AG10803 (cell line): ENCODE measurements at places on chromosomes 16 and 17.
A peak's percentile ranks its signal among the peaks of the same experiment; 100 is the strongest.

DNA sequence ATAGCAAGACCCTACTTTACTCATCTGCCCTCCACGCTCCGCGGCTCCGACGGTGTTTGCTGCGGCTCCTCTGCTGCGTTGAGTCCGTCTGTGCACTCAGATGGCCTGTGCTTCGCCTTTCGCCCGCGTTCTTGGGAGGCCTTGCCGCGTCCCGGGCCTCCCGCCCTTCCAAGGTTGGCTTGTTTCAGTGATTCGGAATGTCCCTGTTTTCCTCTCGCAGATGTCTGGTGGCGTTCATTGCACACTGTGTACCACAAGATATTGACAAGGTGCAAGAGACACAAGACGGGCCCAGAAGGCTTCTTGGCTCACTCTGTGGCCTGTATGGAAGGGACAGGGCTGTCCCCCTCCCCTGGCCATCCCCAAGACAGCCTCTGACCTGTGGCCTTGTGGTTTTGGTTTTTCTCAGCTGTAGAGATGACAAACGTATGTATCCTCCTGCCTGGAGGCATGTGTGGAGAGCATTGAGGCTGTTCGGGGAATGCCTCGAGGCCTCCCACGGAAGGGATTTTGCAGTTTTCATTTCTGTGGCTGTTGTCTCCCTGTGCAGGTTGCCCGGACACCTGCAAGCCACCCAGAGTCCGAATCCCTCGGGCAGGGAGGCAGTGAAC lies 15.4 kb downstream of the MGRN1 start:
- DNase-seq: no peak

GRCh38 chr17:74239172-74239571 lies 25.8 kb downstream of the TTYH2 start:
- no peak for DNase-seq

DNA sequence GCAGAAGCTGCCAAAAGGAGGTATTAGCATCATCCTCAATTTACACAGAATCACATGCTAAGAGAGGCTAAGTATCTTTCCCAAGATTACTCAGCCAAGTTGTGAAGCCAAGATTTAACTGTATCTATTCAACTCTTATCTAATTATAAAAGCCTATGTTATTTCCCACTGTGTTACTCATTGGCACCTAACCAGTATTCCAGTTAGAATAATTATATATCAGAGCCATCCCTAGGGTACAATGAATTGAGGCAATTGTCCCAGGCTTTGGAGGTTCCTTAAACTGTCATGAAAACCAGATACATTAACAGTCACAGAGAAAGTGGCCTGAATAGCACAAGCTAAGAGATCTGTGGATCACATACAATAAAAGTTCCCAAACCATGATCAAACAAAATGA lies 10.9 kb upstream of the AMFR start:
- DNase-seq: no peak

DNA sequence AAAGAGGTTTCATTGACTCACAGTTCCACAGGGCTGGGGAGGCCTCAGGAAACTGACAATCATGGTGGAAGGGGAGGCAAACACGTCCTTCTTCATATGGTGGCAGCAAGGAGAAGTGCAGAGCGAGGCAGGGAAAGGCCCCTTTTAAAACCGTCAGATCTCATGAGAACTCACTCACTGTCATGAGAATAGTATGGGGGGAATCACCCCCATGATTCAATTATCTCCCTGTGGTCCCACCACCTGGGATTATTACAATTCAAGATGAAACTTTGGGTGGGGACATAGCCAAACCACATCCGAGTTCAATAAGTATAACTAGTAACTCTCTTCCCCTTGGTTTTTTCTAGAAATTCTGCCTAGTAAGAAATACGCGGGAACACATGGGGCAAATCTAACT lies 94.9 kb downstream of the AXIN2 start:
- no peak for DNase-seq

DNA sequence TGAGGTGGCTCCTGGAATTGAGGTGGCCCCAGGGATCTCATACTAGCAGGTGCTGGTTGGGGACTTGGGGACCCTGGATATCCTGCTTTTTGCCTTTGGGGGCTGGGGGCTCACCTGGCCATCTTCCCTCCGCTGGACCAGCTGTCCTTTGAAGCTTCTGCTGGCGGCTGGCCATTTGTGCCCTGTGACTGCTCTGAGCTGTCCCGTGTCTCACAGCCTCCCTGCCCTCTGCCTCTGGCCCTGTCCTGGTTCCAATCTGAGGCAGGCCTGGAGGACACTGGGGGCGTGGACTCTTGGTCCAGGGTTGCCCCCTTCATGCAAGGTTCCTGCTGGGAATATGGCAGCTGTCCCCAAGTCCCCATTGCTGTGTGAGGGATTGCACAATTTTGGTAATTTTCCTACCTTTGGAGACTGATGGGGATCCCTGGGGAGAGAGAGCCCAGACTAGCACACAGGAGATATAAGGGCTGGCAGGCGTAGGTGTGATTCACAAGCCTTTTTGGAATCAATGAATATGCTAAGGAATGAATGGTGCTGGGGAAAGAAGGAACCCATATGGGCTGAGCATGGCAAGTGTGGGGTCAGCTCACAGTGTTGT lies 19.2 kb downstream of the ADCY7 start:
- DNase-seq: no peak

GRCh38 chr17:68783861-68784260 lies 171.3 kb downstream of the ABCA8 start:
- DNase-seq: no peak

- peak; percentile 47 for DNase-seq
Measured at GRCh38 chr16:50282010-50282538, 15.7 kb downstream of the ADCY7 start.

- no peak for DNase-seq
Measured at GRCh38 chr17:76822184-76822778, 45.9 kb upstream of the MGAT5B start.

DNA sequence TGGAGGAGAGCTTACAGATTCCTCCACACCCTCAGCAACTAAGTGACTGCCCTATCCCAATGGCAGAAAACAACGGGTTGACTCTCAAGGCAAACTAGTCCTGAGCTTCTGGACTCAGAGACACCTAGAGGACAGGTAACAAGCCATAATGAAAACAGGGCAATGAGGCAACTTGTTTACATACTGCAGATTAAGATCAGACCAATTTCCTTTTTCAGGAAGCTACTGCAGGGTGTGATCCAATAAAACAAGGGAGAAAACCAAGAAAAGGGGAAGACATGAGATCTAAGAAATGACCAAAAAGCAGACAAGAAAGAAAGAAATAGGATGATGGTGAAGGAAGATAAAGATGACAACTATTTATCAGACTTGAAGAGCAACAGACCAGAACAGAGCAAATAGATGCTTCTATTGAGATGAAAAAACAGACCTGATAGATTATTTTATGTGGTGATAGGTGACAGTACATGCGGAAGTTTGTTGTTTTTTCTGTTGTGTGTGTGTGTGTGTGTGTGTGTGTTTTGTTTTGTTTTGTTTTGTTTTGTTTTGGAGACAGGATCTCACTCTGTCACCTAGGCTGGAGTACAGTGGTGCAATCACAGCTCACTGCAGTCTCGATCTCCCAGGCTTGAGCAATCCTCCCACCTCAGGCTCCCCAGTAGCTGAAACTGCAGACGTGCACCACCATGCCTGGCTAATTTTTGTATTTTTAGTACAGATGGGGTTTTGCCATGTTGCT lies 120.7 kb downstream of the GAS7 start:
- DNase-seq: no peak

GRCh38 chr17:42253578-42253977 lies 22.6 kb downstream of the STAT5B start:
- no peak for DNase-seq

DNA sequence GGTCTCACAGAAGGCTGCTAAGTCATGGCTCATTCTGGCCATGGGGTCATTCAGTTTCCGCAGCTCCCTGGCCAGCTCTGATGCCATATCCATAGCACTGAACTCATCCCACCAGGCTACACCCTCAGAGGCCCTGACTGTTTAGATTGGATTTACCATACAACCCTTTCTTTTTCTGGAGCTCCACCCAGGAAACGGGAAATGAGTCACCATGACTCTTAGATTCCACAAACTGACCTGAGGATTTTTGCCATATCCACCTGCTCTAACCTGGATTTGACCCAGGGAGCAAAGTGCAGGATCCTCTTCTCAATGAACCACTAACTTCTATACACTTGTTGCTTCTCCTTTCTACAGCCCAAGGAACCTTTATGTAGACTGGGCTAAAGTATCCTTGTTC lies 20.3 kb upstream of the CALB2 start:
- no peak for DNase-seq

DNA sequence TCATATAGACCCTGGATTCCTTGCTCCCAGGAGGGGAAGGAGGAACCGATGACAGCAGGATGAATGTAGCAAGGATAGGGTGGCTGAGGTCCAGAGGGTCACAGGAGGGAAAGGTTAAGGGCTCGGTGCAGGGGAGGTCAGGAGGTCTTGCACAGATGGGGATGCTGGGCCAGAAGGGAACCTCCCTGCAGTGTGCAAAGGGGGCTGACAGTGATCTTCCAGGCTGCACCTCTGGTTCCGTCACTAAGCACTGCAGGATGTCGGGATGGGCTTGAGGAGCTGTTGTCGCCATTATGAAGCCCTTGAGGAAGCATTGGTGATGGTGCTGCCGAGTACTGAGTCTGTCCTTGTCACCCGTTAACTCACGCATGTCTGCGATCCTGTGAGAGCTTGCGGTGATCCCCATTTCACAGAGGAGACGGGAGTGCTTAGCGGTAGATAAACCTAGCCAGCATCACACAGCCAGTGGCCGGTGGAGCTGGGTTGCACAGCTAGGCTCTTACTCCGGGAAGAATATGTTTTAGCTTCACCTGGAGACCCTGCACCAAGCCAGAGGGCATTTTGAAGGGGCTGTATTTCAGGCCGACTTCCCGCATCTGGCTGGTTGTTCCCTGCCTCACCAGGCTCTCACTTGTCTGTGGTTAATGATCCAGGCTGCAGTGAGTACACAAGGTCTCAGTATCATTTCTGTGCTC lies 120.4 kb downstream of the SNX29 start:
- no peak for DNase-seq

GRCh38 chr17:46191322-46192188 lies 1.7 kb downstream of the KANSL1 start:
- peak; percentile 29 for DNase-seq

DNA sequence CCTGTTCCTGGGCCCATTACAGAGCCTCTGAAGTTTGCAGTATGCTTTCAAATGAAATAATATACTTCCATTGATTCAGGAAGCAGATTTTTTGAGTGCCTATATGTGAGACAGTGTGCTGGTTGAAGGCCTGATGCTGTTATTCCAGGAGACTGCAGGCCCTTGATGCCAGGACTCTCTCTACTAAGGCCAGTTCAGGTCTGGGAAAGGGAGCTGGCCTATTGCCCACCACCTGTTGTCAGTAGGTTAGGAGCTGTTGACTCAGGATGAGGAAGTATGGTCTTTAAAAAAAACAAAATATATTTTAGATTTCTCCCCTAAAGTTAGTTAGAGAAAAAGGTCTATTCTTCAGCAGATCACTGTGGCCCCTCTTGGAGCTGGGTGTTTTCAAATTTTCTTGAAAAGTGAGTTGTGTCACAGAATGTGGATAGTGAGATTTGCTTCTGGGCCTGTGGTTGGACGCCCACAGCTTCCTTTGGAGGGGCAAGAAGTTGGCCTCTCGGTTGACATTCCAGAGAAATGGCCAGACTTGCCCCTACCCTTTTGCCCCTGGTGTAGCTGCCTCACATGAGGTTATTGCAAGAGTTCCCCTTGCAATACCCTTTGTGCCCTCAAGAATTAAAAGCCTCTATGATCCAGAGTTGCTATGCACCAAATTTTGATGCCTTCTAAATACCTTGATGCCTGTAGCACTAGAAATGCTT lies 7.9 kb downstream of the ESRP2 start:
- no peak for DNase-seq

DNA sequence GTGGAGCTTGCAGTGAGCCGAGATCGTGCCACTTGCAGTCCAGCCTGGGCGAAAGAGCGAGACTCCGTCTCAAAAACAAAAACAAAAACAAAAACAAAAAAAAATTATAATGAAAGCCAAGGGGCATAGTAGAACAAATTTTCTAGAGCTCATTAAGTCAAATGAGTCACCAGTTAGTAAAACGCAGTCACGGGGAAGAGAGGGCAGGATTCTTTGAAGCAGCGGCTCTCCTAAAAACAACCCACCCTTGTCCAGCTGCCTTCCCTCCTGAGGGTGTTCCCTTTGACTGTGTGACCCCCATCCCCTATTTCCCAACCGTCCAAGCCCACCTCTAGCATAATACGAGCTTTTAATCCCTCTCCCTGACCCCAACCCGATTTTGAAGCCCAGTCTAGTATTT lies 44.1 kb upstream of the STH start:
- no peak for DNase-seq

GRCh38 chr17:39045948-39046679 lies 78.9 kb upstream of the FBXO47 start:
- DNase-seq: no peak

DNA sequence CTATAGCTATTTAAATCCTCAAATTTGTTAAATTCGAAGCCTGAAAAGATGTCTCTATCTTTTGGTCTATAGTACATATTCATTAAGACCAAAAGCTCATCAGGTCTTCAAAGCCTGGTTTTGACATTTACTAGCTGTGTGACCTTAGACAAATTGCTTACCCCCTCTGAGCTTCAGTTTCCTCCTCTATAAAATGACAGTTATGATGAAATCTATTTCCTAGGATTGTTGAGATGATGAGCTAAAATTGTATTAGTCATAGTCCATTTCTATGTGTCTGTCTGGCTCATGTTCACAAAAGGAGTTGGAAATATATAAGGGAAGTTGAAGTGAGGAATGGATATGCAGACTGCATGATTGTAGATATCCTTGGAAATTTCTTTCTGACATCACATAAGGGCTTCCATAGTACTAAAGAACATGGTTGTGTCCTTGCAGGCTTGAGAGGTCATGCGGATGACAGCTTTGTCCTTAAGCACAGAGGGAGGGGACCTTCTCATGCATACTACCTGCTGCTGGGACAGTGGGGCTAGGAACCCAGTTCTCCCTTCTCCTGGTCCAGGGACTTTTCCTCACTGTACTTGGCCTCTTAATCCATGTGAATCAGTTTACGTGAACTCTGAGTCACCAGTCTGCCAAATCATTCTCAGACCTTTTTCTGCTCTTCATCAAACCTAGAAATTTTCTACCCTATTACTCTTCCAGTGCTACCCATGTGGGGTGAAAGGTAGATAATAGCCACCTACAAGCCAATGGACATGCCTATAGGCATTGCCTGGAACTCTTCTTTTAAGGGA lies 487.5 kb upstream of the SALL1 start:
- peak; percentile 15 for DNase-seq

DNA sequence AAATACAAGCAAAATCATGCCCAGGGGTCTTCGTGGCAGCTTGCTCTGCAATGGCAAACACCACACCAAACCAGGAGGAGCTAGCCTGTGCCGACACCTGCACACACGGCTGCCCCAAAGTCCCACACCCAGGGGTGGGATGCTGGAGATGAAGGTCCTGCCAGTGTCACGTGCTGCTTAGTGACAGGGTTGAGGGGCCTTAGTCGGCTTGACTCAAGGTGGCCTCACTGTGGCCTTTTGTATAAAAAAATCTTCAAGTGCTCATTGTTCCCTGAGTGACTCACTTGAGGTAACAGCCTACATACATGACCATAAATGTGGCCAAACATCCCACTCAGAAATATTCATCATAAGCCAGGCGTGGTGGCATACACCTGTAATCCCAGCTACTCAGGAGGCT lies 7.3 kb downstream of the TRIM65 start:
- DNase-seq: no peak

GRCh38 chr16:24491731-24492130 lies 47.6 kb upstream of the RBBP6 start:
- no peak for DNase-seq
